Glutamatergic neuron (in vitro differentiated cells): ENCODE measurements at places on chromosomes 3 and 15. TPM values are rescaled to one million over a fixed set of nuclear protein-coding genes. Genes with fewer than 3 reads are reported as not detected.

- DNase-seq: no peak
Observed at GRCh38 chr3:155619118-155619915, 125.6 kb downstream of the PLCH1 start.

DNA sequence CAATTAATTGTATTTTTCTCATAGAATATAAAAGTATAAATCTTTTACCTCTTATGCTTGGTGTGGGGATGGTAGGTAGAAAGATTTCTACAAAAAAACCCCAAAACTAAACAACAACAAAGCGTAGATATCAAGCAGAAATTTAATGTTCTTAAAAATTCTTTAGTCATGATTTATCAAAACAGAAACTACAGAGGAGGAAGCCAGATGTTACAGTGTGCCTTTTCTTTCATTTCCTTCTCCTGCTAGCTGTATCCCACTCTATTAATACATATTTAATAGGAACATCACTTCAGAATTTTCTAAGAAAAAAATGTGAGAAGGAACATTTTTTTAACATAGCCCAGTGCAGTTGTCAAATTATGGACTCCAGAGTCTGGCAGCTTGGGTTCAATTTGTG lies 420.6 kb downstream of the TUSC7 start:
- no peak for DNase-seq

GRCh38 chr15:73403171-73403570 lies 34.4 kb upstream of the HCN4 start:
- no peak for DNase-seq

DNA sequence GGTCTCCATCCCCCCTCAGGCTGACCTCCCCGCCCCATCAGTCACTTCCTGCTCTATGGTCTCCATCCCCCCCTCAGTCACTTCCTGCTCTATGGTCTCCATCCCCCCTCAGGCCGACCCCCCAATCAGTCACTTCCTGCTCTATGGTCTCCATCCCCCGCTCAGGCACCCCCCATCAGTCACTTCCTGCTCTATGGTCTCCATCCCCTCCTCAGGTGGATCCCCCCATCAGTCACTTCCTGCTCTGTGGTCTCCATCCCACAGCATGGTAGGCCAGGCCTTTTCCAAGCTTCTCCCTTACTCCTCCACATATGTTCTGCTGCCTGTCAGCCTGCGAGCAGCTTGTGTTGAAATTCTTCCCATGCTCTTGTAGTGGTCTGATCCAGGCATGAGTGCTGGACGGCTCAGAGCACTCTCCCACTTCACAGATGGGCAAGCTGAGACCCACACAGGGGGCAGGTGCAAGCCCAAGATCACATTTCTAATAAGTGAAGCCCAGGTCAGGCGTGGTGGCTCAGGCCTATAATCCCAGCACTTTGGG lies 36.8 kb downstream of the BDH1 start:
- DNase-seq: no peak

DNA sequence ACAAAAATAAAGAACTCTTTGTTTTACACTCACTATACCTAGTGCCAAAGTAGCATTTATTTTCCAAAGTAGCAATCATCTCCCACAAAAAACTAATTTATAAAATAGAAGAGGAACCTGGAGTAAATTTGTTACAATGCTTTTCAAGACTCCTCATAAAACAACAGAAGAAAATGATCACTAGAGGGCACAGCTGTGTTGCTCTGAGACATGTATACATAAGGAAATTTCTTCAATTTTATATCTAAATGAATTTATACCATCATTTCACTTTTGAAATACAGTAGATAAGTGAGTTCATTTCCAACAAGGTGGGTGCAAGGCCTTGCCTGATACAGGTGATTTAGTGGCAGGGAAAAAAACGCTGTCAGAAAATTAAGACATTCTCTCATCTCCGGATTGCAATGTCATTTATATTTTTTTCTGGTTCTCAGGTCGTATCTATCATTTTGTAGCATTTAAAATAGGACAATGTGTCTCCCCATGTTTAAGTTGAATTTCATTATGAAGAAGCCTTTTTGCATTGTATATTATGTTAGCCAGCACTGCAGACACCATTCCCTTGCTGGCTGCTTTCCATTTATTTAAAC lies 25.3 kb upstream of the ARHGEF26 start:
- DNase-seq: no peak

DNA sequence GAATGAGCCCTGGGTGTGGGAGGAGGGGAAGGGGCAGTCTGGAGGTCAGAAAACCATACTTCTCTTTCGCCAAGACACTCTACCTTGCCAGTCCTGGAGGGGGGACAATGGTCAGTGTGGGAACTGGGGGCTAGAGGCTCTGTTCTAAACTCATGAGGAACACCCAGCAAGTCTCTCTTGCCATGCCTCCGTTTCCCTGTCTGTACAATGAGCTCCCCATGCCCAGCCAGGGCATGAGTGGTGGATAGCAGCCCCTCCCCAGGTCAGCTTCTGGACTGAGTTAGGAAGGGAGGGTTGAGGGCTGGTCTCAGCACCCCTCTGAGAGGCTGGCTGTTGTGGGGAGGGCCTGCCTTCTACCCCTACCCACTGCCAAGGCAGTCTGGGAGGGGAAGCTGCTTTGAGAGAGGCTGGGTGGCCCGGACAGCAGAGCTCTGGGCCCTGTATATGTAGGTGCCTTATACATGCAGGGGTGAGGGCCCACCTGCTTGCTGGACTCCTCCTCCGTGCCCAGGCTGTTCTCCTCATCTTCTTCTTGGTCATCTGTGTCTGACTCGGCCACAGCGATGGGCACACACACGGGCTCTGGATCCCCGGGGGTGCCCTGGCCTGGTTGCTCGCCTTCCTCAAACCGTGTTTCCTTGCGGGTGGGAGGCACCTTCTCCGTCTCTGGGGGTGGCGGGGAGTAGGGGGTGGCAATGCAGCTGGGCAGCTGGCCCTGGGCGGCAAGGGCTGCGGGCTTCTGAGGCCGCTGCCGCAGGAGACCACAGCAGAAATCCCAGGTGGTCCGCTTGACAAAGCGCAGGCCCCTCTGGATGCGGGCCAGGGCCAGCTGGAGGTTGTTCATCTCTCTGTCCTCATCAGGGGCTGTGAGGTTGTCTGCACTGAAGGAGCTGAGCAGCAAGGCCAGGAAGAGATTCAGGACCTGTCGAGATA lies 68.8 kb downstream of the SCN5A start:
- no peak for DNase-seq

CAND2 gene
- 8.8 TPM for total RNA-seq
